Naive thymus-derived CD4-positive, alpha-beta T cell (primary cell): ENCODE measurements at places on chromosomes 16 and 17.

DNA sequence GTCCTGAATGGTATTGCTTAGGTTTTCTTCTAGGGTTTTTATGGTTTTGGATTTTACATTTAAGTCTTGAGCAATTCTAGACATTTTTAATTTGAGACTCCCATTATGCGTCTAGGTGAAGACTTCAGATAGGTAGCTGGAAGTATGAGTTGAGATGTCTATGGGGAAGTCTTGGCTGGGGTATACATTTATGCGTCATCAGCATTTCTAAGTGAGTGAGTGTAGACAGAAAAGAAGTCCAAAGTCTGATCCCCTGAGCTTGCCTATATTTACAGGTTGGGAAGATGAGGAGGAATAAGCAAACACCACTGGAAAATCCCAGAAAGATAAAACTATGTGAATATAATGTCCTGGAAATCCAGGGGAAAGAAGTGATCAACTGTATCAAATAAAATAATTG lies 68.9 kb downstream of the KCNJ2 start:
- no peak for DNase-seq

- DNase-seq, result no peak
Observed at GRCh38 chr16:3046641-3047386, 453 bp downstream of the MMP25 start.

DNA sequence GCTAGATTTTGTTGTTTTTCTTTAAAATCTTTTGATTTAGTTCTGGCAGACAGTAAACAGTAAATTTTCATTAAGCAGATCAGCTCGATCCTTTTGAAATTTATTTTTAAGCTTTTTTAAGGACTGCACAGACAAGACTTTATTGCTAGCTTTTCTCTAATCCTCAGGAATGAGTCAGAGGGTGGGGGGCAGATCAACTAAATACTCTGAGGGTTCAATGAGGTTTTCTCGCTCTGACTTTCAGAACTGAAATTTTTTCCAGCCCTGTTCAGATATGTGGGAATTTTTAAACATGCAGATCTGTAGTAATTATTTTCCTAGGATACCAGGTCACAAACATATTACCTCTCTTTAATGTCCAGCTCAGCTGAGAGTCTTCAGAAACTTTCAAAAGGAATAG lies 977.2 kb downstream of the CDH11 start:
- no peak for DNase-seq

GRCh38 chr17:17235212-17236174 lies 1.5 kb downstream of the FLCN start:
- no peak for DNase-seq

GRCh38 chr16:31063843-31064611 lies 10.0 kb downstream of the ZNF668 start:
- DNase-seq, result no peak

GRCh38 chr17:50614471-50615051 lies 20.1 kb upstream of the ABCC3 start:
- DNase-seq, result no peak

DNA sequence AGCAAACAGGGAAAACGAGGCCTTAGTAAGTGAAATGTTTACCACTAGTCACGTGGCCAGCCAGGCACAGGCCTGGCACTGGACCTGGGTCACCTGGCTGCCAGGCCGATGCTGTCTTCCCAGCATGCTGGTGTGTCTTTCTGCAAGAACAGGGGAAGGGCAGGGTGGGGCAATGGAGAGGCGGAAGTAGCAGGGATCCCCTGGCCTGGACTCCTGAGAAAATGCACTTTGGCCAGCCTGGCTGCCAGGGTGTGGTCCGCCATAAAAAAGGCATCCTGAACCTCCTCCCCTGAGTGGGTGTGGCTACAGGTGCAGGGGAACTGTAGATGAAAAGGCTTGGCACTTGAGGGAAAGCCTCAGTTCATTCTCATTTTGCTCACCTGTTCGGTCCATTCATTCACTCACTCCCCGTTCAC lies 1.0 kb upstream of the ANKRD40CL start:
- DNase-seq, result no peak
